Karpas-422 (cell line): ENCODE measurements at places on chromosomes 4 and X. TPM values are rescaled to one million over a fixed set of nuclear protein-coding genes. Genes with fewer than 3 reads are reported as not detected.

DNA sequence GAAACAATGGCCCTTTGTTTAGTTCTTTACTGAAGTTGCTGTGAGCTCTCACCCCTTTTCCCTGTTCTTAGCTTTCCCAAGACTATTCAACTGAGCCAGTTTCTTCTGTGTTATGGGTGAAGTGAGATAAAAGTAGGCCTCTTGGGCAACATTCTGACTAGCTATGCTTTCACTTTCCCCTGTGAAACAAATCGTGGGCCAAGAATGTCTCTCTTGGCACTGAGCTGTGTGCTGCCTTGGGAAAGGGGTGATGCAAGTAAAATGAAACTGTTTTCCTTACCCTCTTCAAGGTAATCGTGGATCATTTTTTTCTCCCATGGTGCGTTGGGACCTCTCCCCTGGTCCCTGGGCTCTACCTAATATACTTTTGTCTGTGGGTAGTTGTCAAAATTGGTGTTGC, 653.9 kb upstream of the MAGEB2 start:
- no peak for DNase-seq

DNA sequence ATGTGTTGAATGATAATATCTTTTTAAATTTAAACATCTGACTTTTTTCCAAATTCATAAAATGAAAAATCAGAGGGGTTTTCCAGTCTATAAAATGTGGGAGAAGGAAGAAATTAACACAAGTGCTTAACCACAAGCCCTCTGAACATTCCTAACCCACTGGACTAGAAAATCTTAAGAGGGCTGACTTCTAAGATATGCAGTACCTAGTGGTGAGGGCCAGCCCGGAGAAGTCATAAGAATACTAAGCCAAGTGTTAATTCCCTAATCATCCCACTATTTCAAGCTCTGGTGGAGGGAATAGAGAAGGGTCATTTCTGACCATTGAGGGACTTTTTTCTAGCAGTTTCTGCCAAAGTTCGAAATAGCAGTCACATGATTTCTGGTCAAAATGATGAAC, 86.9 kb upstream of the NEIL3 start:
- no peak for DNase-seq

- DNase-seq, result no peak
These were observed 19.7 kb downstream of the SHROOM2 start for GRCh38 chrX:9805956-9806355.

DNA sequence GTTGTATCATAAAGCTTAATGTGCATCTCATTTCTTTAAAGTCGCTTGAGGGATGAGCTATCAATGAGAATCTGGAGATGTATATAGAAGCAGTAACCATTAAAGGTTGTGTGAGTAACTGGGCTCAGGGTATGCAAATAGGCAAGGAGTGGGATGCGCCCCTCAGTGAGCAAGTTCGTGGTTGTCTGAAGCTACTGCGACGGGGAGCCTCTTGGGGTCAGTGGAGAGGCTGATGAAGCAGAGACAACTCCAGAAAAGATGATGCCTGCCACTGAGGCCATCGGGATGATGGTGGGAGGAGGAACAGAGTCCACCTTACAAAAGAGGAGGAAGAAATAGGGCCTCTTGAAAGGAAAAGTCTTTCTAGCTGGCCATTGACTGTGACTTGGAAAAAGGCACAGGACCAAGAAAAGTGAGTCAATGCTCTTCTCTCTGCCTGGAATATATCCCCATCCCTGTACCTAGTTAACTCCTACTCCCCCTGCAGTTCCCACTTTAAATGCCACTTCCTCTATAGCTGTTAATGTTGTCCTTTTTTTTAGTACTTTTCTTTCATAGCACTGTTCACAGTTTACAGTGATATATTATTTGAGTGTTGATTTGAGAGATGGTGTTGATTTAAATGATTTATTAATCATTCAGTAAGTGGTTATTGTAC, 51.4 kb upstream of the LSM6 start:
- peak; percentile 95 for DNase-seq

- peak; percentile 46 for DNase-seq
These were observed 2.8 kb upstream of the LIN54 start for GRCh38 chr4:83013420-83013867.

GRCh38 chr4:11894977-11895376, 466.3 kb upstream of the HS3ST1 start:
- no peak for DNase-seq

CTAG1B gene
- not detected in 2 replicates for total RNA-seq

CENPE gene
- 16.8 and 30.7 TPM in 2 replicates for total RNA-seq

GLRA2 gene
- not detected in 2 replicates for total RNA-seq

SLC34A2 gene
- not detected in 2 replicates for total RNA-seq

PF4V1 gene
- total RNA-seq, result not detected in 2 replicates
